ENCODE measurements at places on chromosomes 4 and X. TPM values are rescaled to one million over a fixed set of nuclear protein-coding genes. Genes with fewer than 3 reads are reported as not detected.

- peak; percentile 12 for DNase-seq
- no peak overlapping the region for H3K27ac ChIP-seq
- no peak overlapping the region for H3K4me3 ChIP-seq
- H3K4me1 ChIP-seq = no peaks in the 10 kb centered on the region
- H3K36me3 ChIP-seq = no peaks in the 10 kb centered on the region
These were observed 43.4 kb downstream of the NKX6-1 start for GRCh38 chr4:84455697-84456096.

GRCh38 chr4:4249866-4250265 is 1.8 kb upstream of the TMEM128 start:
- peaks cover 6% of the 10 kb centered on the region for H3K27me3 ChIP-seq
- H3K36me3 ChIP-seq = peaks cover 6% of the 10 kb centered on the region
- peaks cover 13% of the 10 kb centered on the region for H3K4me1 ChIP-seq
- no peak for DNase-seq
- no peak overlapping the region for H3K27ac ChIP-seq
- no peak overlapping the region for H3K4me3 ChIP-seq

DNA sequence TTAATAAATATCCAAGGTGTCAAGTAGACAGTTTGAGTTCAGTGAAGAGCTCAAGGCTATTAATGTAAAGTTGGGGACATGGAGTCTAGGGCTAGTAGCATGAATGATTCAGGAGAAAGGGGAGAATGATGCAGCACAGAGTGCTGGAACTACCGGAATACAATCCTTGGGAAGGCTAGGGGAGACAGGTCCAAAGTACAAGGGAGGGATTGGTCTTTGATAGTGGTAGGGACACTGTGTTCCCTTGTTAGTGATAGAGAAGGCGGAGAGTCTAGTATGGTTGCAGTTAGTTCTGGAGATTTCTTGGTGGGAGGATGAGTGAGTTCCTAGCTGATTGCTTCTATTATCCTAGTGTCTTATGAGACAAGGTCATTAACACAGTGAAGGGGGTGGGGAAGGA is 8.7 kb downstream of the GCNA start:
- H3K27me3 ChIP-seq = no peaks in the 10 kb centered on the region
- no peaks in the 10 kb centered on the region for H3K36me3 ChIP-seq
- H3K4me1 ChIP-seq = no peaks in the 10 kb centered on the region
- no peak overlapping the region for H3K4me3 ChIP-seq
- DNase-seq = no peak

GRCh38 chr4:56317749-56318148 is 69.5 kb downstream of the AASDH start:
- no peaks in the 10 kb centered on the region for H3K36me3 ChIP-seq
- H3K4me1 ChIP-seq = no peaks in the 10 kb centered on the region
- no peak for DNase-seq
- H3K4me3 ChIP-seq = no peak overlapping the region

DNA sequence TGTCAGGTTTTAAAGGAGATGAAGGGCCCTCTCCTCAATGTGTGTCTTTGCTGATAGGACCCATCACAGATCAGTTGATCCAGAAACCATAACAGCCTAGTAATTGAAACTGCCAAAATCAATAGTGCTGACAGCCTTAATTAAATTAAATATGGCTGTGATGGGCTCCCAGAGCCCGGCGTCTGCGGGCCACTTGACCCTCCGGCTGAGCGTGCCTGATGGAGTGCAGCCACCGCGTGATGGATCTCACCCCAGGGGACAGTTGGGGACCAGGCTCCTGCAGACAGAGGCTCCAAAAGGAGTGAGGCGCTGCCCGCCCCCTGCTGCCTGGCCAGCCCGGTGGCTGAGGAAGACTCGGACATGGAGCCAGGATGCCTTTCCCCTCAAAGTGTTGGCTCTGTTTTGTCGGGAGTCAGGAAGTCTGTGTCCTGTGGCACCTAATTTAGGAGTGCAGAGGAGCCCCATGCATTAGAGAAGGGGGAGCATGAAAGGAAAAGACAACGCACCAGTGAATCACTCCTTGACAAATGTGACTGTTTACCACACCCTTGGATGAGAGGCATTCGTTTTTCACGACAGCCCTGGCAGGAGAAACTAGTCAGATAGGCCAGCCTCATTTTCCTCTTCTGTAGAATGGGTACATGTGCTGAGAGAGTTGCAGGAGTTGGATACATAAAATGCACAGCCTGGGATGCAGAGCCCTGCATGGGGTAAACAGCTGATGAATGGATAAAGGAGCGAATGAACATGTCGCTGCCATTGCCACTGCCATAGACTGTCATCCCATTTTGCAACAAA is 40.9 kb upstream of the MSX1 start:
- H3K4me3 ChIP-seq = no peak overlapping the region
- no peaks in the 10 kb centered on the region for H3K36me3 ChIP-seq
- H3K27me3 ChIP-seq = peaks cover 9% of the 10 kb centered on the region
- H3K27ac ChIP-seq = no peak overlapping the region

DNA sequence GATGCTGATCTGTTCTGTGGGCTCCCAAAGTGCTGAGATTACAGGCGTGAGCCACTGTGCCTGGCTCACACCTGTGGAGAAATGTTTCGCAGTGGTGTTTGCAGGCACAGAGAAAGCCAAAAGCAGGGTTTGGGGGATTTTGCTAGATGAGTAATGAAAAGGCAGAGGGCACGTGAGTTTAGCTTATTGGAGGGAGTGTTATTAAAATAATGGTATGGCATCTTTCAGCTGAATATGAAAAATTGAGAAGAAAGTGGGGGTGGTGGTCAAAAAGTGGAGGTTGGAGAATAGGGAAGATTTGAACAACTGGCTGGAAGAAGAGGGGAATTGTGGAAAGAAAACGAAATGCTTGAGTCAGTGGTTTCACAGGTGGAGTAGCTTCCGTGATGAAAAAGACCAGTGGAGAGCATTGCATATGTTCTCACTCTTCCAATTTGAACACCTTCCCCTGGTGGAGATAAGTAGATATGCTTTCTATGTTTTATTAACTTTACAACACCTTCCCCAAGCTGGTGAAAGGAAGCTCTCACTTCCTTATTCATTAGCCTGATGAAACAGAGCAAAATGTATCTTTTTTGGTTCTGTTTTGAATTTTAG is 1.1 kb upstream of the CHST7 start:
- no peaks in the 10 kb centered on the region for H3K36me3 ChIP-seq
- H3K27me3 ChIP-seq = no peaks in the 10 kb centered on the region
- no peak overlapping the region for H3K4me3 ChIP-seq
- no peak overlapping the region for H3K27ac ChIP-seq
- DNase-seq = no peak
- peaks cover 14% of the 10 kb centered on the region for H3K4me1 ChIP-seq

- no peaks in the 10 kb centered on the region for H3K36me3 ChIP-seq
- H3K27me3 ChIP-seq = no peaks in the 10 kb centered on the region
- no peaks in the 10 kb centered on the region for H3K4me1 ChIP-seq
These were observed 333.1 kb downstream of the IL1RAPL1 start for GRCh38 chrX:28920153-28920943.

GRCh38 chr4:163482190-163482589 is 8.6 kb upstream of the TKTL2 start:
- no peak overlapping the region for H3K27ac ChIP-seq
- H3K36me3 ChIP-seq = no peaks in the 10 kb centered on the region
- no peaks in the 10 kb centered on the region for H3K4me1 ChIP-seq
- H3K27me3 ChIP-seq = no peaks in the 10 kb centered on the region

- H3K27me3 ChIP-seq = no peaks in the 10 kb centered on the region
- H3K4me3 ChIP-seq = no peak overlapping the region
- no peaks in the 10 kb centered on the region for H3K4me1 ChIP-seq
- no peaks in the 10 kb centered on the region for H3K36me3 ChIP-seq
- DNase-seq = no peak
- H3K27ac ChIP-seq = no peak overlapping the region
These were observed 169.7 kb downstream of the TMEM47 start for GRCh38 chrX:34487364-34487763.

- no peak overlapping the region for H3K4me3 ChIP-seq
- H3K4me1 ChIP-seq = peaks cover 19% of the 10 kb centered on the region
- no peak for DNase-seq
- H3K27ac ChIP-seq = no peak overlapping the region
- no peaks in the 10 kb centered on the region for H3K27me3 ChIP-seq
These were observed 317.0 kb downstream of the ADGRL3 start for GRCh38 chr4:61517144-61517543.

GRCh38 chr4:148288448-148288847 is 153.8 kb downstream of the NR3C2 start:
- no peak overlapping the region for H3K27ac ChIP-seq
- no peak for DNase-seq
- H3K4me3 ChIP-seq = no peak overlapping the region
- no peaks in the 10 kb centered on the region for H3K4me1 ChIP-seq
- no peaks in the 10 kb centered on the region for H3K27me3 ChIP-seq
- H3K36me3 ChIP-seq = no peaks in the 10 kb centered on the region

DNA sequence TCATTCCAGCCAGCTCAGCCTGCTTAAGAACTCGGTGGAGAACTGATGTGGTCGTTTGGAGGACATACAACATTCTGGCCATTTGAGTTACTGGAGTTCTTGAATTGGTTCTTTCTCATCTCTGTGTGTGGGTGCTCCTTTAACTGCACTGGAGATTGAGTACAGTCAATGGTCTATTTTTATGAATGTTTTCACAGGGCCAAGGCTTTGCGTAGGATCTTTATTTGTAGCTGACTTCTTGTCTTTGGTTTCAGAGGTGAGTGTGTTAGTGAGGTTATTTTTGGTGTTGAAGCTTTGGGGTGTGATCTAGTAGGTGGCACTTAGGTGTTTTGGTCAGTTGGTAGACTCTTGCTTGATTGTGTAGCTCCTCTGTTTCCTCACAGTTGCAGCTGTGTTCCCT is 288.4 kb downstream of the LHFPL1 start:
- no peaks in the 10 kb centered on the region for H3K36me3 ChIP-seq
- DNase-seq = no peak
- H3K4me3 ChIP-seq = no peak overlapping the region
- no peak overlapping the region for H3K27ac ChIP-seq
- no peaks in the 10 kb centered on the region for H3K4me1 ChIP-seq

- H3K4me1 ChIP-seq = no peaks in the 10 kb centered on the region
- H3K27me3 ChIP-seq = no peaks in the 10 kb centered on the region
- H3K36me3 ChIP-seq = no peaks in the 10 kb centered on the region
- no peak for DNase-seq
- no peak overlapping the region for H3K27ac ChIP-seq
- no peak overlapping the region for H3K4me3 ChIP-seq
These were observed 146.2 kb upstream of the PDE5A start for GRCh38 chr4:119774840-119775239.

GAB3 gene
- 1.7 TPM for total RNA-seq

TBX22 gene
- not detected for total RNA-seq

WDFY3 gene
- total RNA-seq = 89.5 TPM

GRIA3 gene
- total RNA-seq = 18.6 TPM

All from astrocyte (in vitro differentiated cells and primary cell).